Pancreas (tissue), 10 donors: ENCODE measurements at places on chromosomes 11 and 22. TPM values are rescaled to one million over a fixed set of nuclear protein-coding genes. Genes with fewer than 3 reads are reported as not detected.

Gene HOATZ
- polyA plus RNA-seq: not detected

DNA sequence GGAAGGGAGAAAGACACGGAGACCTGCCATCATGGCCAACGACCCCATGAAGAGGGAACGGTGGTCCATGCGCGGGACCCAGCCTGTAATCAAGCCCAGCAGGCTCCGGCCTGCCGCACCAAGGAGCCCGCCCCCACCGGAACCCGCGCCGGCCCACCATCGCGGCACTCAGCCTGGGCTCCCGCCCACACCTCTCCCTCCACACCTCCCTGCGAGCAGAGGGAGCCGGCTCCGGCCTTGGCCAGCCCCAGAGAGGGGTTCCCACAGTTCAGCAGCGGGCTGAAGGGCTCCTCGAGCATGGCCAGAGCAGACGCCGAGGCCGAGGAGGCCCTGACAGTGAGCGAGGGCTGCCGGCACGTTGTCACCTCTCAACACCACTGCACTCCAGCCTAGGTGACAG, 1302.8 kb upstream of the CNTN5 start:
- peak; percentile 21 for DNase-seq

Gene KCNK4
- polyA plus RNA-seq: not detected

- DNase-seq: no peak
Observed at GRCh38 chr22:32695451-32695891, 106.0 kb upstream of the TIMP3 start.

GRCh38 chr11:19193916-19194315, 7.9 kb downstream of the CSRP3 start:
- no peak for DNase-seq

DNA sequence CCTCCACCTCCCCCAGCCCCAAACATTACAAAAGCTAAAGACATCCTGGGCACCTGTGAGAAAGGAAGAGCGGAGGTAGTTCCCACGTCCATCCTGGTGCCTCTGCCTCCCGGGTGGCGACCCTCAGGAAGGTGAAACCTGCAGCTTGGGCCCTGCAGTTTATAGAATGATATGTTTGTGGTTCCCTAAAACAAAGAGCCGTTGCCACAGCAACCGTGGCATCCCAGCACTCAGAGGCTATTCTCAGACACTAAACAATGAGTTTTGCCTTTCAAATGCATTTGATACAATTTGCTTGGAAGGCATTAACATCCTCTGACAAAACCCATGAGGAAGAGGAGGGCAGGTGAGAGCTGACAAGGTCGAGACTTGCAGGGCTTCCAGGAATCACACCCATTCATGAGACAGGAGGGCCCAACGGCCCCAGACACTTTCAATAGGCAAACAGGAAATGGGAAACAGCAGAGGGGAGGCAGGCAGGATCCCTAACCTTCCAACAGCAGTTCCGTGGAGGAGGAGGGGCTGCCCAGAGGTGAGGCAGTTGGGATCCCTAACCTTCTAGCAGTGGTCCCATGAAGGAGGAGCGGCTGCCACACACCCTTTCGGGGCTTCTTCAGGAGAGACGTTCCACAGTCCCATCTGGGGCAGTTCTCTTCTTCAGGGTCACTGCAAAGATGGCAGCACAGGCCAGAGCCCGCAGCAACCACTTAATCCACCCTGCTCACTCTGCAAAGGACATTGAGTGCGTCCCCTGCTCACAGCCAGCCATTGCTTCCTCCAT, 379.2 kb downstream of the SHANK2 start:
- DNase-seq: no peak

Gene GLB1L2
- polyA plus RNA-seq: 10.1 TPM

GRCh38 chr11:117501237-117501898, 173.7 kb downstream of the CEP164 start:
- DNase-seq: no peak

Gene KMT2A
- 13.9 TPM for polyA plus RNA-seq

DNA sequence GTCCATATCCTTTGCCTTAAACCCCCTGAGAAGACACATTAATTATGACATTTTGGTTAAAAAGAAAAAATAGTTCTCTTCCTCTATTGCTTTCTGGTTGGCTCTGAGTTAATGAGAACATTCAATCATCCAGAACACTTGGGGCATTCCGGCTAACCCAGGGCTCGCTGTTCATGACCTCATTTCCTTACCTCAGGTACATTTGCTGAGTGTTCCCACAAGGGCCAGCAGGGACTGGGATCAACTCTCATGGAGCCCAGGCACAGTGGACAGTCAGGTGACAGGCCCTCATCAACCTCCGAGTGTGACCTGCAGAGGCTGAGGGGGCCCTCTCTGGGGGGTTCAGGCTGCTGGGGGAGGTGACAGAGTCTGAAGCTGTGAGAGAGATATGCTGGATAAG, 98.9 kb downstream of the MYO18B start:
- DNase-seq: no peak

- no peak for DNase-seq
Observed at GRCh38 chr22:39910876-39911613, 10.2 kb downstream of the GRAP2 start.

DNA sequence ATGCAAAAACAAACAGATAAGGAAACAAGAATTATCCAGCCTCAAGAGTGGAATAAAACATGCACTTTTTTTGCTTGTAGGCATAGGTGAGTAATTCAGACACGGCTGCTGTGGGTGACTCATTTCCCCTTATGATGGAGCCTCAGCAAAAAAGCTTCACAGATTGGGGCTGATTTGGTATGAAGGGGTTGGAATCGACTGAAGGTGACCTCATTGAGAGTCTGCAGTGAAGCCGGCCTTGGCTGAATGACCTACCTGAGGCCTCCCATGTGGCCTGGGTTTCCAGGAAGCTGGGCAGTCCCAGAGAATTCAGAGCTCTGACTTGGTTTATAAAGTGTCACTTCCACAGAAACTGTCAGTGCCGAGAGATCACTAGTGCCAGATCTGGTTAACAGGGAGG, 34.2 kb upstream of the VPREB1 start:
- DNase-seq: no peak

DNA sequence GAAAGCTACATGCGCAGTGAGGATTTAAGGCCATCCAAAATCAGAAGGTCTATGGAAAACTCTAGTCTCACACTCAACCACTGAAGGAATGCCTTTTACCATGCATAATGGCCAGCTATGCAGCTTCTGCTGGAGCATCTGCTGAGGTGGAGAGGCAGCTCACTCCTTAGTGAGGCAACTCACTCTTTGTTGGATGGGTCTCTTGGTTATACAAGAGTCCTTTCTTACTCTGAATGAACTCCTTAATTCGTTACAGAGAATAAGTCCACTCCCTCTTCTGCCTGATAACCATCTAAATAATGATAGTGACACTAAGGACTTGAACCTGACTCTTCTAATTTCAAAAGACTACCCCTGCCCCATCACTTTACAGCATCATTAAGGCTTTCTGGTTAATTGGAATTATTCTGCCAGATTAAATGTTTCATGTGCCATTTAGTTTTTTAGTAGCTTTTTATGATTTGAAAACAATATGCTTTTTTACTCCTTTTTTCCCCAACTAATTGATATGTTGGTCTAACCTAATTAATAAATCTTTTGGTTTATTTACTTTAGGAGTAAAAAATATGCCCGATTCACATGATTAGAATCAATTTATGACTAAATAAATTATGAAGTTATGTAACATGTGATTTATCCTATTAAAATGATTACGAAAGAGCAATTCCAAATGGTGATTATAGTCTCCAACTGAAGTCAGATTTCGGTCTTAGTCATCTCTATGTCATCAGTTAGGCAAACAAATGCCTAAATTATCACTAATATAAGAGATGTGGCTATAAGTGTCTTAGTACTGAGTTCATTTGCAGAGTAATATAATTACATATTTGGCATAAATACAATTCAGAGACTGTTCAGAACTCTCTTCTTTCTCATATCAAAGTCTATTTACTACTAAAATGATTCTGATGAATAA, 286.7 kb upstream of the CCDC90B start:
- no peak for DNase-seq
